ENCODE measurements at places on chromosomes 12 and 14.

DNA sequence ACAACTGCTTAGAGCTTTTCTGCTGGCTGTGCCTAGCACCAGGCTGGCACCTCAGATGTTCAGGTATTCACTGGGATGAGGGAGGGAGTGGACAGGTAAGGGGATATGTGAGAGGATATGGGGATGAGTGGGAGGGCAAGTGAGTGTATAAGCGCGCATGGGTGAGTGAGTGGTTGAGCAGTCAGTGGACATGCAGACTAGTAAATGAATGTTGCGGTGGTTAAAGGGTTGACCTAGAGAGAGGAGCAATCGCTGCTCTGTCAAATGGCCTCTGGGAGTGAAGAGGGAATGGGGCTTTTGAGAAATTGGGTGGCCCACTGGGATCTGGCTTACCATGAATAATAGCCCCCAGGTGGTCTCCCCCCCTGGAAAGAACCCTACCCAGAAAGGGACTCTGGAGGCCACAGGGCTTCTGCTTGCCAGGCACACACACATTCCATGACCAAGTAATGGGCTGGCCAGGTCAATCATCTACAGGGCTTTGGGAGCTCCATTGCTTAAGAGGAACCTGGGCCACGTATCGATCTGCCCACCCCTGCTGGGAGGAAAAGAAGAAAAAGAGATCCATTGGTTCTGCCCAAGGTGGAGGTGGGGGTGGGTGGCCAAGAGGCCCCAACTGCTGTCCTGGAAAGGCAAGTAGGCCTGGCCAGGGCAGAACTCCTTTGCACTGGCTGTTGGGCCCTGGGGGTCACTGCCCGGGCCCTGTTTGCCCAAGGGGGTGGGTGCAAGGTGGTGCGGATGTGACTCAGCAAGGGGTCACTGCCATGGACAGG is 30.8 kb upstream of the ZFP36L1 start:
- DNase-seq: no peak

- DNase-seq: no peak
Measured at GRCh38 chr12:121301876-121302275, 5.4 kb upstream of the CAMKK2 start.

- no peak for DNase-seq
Measured at GRCh38 chr12:39931857-39932256, 174.0 kb downstream of the SLC2A13 start.

- DNase-seq: no peak
Measured at GRCh38 chr12:71524626-71525025, 85.0 kb downstream of the LGR5 start.

- no peak for DNase-seq
Measured at GRCh38 chr12:115093261-115093660, 409.3 kb upstream of the TBX3 start.

- no peak for DNase-seq
Measured at GRCh38 chr12:111182382-111182781, 186.5 kb downstream of the PHETA1 start.

- no peak for DNase-seq
Measured at GRCh38 chr14:96938946-96939345, 141.8 kb downstream of the VRK1 start.

DNA sequence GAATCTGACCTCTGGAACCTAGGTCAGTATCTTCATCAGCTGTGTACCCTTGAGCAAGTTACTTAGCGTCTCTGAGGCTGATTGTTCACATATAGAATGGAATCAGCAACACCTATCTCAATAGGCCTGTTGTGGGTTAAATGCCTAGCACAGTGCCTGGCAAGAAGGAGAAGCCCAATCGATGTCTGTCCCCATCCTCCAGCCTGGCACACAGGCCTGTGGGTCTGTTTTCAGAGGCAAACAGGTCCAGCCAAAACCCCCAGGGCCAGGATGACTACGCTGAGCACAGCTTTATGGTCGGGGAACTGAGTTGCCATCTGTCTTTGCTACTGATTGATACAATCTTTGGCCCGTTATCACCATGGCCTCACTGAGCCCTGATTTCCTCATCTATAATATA is 89.2 kb downstream of the NUAK1 start:
- no peak for DNase-seq
